ENCODE measurements at places on chromosomes 2 and 18. TPM values are rescaled to one million over a fixed set of nuclear protein-coding genes. Genes with fewer than 3 reads are reported as not detected.
A peak's percentile ranks its signal among the peaks of the same experiment; 100 is the strongest.

DNA sequence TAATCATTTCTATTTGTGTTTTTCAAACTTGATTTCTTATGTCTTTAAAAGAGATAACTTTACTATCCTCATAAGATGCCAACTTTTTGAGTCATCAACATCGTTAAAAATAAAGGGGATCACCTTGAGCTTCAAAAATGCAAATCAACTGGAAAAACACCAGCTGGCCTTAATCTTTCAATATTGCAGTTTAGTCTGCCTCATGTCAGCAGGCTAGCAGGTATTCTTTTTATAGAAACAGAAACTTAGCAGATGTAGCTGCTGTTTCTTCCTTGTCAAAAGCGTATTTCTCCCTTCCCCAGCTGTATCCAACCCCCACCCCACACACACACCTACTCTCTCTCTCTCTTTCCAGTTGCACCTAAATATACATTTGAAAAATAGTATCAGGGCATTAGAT is 154.1 kb upstream of the ZNF804A start:
- DNase-seq = no peak

DNA sequence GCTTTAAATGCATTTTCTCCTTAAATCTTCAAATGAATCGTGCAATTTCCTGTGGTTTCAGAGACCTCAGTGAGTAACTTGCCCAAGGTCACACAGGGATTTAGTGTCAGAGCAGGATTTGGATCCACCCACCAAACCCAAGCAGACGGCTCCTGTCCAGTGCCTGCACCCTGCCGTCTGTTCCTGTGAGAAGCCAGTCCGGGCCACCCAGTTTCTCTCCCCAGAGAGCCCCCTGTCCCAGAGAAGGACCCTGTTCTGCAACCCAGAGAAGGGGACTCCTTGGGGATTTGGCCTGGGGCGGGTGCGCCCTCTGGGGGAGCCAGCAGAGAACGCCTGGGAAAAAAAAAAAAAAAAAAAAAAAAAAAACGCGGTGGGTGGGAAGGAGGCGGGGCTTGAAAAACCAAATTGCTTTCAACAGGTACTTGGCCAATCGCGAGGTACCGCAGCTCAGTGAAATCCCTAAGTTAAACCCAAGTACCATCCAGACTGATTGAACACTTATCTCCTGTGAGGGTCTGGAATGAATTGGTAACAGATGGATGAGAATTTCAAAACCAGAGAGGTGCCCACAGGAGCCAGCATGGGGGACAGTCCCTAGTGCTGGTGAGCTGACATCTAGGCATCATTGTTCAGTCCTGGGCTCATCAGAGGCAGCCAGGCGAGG is 30.9 kb upstream of the REEP1 start:
- DNase-seq = peak; percentile 55

DNA sequence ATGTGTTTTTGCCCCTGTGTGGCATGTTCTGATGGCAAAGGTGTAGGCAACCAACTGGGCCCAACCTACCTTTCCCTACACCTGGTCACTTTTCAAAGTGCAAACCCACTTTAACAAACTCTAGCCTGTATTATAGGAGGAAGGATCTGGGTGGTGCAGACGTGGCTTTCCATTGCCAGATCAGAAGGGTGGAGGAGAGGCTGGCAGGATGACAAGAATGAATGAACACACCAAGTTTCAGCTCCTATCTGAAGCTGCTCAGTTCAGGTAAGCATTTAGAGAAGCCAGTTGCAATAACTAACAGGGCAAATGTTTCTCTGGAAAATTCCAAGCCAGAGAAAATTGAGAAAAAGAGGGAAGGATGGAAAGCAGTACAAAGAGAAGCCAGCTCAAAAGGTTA is 707 bp upstream of the SERPINB7 start:
- DNase-seq = no peak

- DNase-seq = no peak
These were observed 50.5 kb downstream of the QPCT start for GRCh38 chr2:37394796-37395555.

DNA sequence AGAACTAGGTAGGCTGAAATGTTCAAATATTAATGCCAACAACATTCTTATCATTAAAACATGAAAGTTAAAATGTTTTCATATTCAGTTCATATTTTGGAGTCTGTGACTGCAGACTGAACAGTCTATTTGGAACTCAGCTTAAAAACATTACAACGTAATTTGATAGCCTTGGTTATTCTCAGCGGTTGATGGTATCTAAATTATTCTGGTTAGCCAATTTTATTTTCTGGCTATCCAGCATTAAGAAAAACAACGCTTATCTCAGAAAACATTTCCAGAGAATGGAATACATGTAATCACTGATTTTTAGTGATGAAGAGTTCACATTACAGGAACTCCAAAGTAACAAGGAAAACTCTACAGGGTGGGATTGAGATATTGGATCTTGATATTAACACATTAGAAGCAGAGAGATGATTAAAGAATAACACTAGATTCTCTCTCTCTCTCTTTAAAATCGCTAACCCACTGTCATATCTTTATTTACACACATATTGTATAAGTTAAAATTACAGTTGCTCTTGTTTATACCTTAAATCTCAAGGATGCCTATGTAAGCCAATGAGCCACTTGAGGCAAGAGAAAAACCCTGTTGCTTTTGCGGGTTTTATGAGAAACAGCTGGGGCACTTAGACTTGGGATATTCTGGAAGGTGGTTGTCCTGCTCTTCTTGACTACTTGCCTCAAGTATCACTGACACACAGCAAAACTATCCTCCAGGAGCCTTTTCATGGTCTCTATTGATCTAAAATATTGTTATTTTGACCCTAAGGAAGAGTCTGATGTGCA is 84.9 kb downstream of the ICOS start:
- peak; percentile 64 for DNase-seq

DNA sequence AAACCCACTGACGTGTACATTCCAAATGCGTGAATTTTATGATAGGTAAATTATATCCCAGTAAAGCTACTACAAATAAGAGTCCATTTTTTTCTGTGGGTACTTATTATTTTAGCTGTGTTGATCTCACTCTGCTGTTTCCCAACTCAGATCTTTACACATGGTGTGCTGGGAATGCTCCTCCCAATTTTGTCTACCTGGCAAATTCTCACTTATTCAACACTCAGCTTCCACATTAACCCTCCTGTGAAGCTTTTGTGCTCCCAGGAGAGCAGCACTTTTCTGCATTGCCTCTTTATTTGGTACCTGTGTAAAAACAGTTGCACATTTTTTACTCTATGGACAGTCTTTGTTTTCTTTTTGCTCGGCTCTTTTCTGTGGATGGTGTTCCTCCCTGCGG is 38.6 kb upstream of the ATP5MC3 start:
- no peak for DNase-seq

DNA sequence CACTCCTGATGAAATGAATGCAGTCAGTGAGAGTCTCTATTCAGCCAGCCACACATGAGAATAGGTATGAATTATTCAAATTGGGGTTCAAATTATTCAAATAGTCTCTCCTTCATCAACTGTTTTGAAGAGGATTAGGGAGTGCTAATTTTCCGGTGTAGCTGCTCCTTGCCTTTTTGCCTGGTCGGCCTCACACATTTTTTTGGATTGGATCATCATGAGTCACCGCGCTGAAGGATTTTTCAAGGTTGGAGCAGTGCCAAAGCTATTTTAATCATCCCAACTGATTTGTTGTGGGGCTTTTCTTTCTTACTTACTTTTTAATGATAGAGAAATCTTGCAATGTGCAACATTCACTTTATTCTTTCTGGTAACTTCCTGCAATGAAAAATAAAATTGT is 2.4 kb upstream of the DTNA start:
- DNase-seq = peak; percentile 97

GRCh38 chr18:49717617-49718016 is 95.7 kb downstream of the ACAA2 start:
- DNase-seq = no peak

DNA sequence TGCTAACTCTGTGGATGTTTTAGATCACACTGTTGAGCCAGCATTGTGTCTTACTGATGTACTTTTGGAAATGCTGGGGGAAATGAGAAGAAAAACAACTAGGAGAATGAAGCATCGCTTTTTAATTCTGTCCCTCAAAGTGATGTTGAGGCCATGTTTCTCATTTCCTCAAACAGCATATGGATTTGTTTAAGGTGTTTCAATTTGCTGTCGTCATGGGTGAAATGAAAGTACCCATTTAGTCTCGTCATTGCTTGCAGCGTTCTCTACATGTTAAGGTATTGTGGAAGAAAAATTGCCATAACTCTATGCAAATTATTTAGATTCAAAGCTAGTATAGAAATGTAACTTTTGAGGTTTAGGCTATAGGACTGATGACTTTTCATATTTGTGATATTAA is 151.3 kb downstream of the KCTD1 start:
- no peak for DNase-seq

GRCh38 chr2:177396703-177397460 is 4.3 kb downstream of the AGPS start:
- DNase-seq = peak; percentile 74

GRCh38 chr2:226873051-226873620 is 37.3 kb downstream of the RHBDD1 start:
- DNase-seq = no peak

GRCh38 chr2:55718165-55719008 is 24.7 kb upstream of the PNPT1 start:
- peak; percentile 82 for DNase-seq

- DNase-seq = no peak
These were observed 73.2 kb downstream of the ZNF532 start for GRCh38 chr18:58937887-58938267.

DNA sequence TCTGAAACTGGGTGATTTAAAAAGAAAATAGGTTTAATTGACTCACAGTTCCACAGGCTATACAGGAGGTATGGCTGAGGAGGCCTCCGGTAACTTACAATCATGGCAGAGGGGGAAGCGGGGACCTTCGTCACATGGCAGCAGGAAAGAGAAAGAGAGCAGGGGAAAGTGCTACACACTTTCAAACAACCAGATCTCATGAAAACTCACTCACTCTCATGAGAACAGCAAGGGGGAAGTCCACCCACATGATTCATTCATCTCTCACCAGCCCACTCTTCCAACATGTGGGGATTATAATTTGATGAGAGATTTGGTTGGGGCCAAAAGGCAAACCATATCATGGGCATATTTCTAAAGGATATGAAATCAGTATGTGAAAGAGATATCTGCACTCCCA is 12.0 kb upstream of the ARHGAP15 start:
- DNase-seq = no peak

DNA sequence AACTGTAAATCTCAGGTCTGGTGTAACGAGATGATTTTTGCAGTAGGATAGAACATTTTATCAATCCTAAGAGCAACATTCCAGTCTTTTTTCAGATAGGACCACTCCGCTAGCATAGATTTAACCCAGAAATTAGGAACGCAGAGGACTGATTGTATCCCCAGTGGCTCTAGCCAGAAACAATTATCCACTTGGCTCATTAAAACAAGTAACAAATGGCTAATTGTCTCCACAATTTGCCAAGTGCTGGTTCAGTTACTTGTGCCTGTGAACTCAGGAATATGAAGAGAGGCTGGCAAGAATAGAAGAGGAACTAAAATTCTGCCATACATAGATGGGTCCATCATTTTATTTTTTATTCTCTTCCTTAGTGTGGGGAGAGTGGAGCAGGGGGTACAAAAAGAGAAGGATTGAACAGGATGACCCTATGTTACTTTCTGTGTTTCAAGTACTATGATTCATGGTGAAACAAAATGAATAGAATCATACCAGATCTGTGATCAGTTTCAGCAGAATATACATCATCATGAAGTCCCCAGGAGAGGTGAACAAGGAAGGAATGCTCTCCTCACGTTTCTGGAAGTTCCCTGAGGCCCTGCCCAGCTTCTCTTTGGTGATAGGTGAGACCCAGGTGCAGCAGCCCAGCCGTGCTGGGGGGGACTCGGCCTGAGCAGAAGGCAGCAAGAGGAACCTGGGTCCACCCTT is 121.6 kb downstream of the ARL4C start:
- no peak for DNase-seq

DNA sequence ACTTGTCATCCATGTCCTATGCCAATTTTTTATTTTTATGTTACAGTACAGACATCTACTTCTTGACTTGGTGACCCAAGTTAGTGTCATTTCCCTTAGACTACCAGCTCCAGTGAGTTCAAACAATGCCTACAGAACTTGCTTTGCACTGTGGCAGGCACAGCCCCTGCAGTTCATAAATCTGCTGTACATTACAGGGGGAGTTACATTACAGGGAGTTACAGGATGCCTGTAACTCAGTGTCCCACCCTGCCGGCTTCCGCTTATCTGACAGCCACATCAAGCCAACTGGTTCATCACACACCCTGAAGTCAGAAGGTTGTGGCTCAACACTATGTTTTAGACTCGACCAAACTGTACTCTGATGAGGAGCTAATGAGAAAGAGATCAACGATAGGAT is 7.8 kb upstream of the NPAS2 start:
- no peak for DNase-seq

- DNase-seq = no peak
These were observed 414.8 kb upstream of the ID2 start for GRCh38 chr2:8267048-8267447.

DNA sequence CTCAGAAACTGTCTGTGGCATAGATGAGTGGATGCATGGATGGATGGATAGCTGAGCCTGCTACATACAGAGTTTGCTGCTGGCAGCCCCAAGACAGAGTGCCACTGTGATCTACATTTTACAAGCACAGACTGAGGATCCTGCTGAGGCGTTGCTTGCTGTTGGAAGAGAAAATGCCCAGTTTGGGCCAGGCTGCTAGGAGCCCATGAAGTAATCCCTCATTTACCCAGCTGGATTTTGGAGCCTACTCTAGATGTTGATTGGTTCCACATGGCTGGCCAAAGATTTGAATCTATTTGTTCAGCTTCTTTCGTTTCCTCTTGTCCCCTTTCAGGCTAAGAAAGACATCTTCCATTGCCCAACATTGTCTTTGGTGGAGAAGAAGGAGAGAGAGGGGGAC is 261.3 kb downstream of the CLIP4 start:
- DNase-seq = no peak

DNA sequence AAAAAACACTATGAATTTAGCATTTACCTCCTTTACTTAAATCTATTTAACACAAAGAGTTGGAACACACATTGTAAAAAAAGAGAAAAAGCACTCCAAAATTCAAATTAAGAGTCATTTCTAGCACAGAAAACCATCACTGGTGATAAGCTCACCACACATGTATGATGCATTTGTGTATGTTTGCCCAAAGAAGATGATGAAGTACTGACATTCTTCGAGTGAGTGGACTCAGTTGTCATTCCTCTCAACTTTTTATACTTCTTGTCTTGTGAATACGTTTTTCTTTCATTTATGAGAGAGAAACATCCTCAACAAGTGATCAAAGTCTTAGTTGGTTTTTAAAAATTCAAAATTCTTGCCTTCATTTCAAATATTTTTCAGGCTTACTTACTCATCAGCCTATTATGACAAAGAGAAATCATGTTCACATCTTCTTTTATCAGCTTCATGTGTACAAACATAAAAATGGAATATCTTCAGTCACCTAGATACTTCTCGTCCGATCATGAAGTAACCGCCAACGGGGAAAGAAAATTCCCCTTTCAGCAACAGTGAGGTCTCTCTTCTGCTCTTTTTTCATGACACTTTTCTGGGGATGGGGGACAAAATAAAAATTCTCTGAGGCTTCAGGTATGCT is 1.5 kb downstream of the DSEL start:
- DNase-seq = no peak

ANKRD30BL gene
- total RNA-seq = not detected

ILKAP gene
- 13.6 TPM for total RNA-seq

KIAA2012 gene
- total RNA-seq = not detected

CLIP4 gene
- total RNA-seq = 126 TPM

AP1S3 gene
- total RNA-seq = 0.11 TPM

CYP26B1 gene
- total RNA-seq = 0.19 TPM

SERPINB13 gene
- total RNA-seq = not detected

NRP2 gene
- 3.9 TPM for total RNA-seq

MC5R gene
- total RNA-seq = 0.21 TPM

DSEL gene
- 107 TPM for total RNA-seq

SPDYA gene
- total RNA-seq = 1.3 TPM

CHST10 gene
- 8.4 TPM for total RNA-seq

CCDC88A gene
- 53.1 TPM for total RNA-seq

RAD51AP2 gene
- 0.37 TPM for total RNA-seq
